HFFc6 (cell line): ENCODE measurements at places on chromosomes 12 and 14. TPM values are rescaled to one million over a fixed set of nuclear protein-coding genes. Genes with fewer than 3 reads are reported as not detected.
A peak's percentile ranks its signal among the peaks of the same experiment; 100 is the strongest.

BEST3 gene
- total RNA-seq, result 0.12 TPM in 1 of 3 replicates, not detected in the others

DDN gene
- 0.18 to 0.31 TPM (median 0.25 TPM) in 3 replicates for total RNA-seq

HOXC9 gene
- total RNA-seq, result 0.17 to 1.6 TPM (median 0.25 TPM) in 3 replicates

ITFG2 gene
- 19.5 to 22.3 TPM (median 19.7 TPM) in 3 replicates for total RNA-seq

FITM1 gene
- not detected in 3 replicates for total RNA-seq

FGD4 gene
- total RNA-seq, result 2.3 to 5.0 TPM (median 2.6 TPM) in 3 replicates

GRCh38 chr12:6326316-6327228 is 15.3 kb downstream of the TNFRSF1A start:
- DNase-seq, result no peak
- peaks cover 21% of the 10 kb centered on the region for H3K36me3 ChIP-seq
- no peak overlapping the region for H3K4me3 ChIP-seq
- no peaks in the 10 kb centered on the region; the same call in none of the 2 replicates for H3K27me3 ChIP-seq
- H3K27ac ChIP-seq, result peak overlapping the region; percentile 57
- H3K4me1 ChIP-seq, result peaks cover 63% of the 10 kb centered on the region

DNA sequence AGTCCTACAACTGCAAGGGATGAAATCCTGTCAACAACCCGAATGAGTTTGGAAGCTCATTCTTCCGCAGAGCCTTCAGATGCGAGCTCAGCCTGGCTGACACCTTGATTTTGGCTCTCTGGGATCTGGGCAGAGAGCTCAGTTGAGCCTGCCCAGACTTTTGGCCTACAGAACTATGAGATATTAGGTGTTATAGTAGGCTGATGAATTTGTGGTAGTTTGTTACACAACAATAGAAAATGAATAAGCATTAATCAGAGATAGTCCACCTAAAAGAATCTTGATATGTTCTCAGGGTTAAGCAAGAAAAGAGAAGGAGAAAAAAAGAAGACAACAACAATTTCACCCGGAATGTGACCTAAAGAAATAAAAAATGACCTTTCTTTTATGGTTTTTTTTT is 30.4 kb upstream of the GZMB start:
- H3K4me1 ChIP-seq, result no peaks in the 10 kb centered on the region
- H3K4me3 ChIP-seq, result no peak overlapping the region
- H3K27ac ChIP-seq, result no peak overlapping the region
- H3K27me3 ChIP-seq, result no peaks in the 10 kb centered on the region
- DNase-seq, result no peak

GRCh38 chr12:56668197-56668457 is 20.0 kb downstream of the PTGES3 start:
- H3K27ac ChIP-seq, result no peak overlapping the region
- H3K27me3 ChIP-seq, result peaks cover 2% of the 10 kb centered on the region; the same call in 1 of the 2 replicates
- peaks cover 17% of the 10 kb centered on the region; the same call in 1 of the 2 replicates for H3K4me1 ChIP-seq
- H3K4me3 ChIP-seq, result no peak overlapping the region
- no peak for DNase-seq

- no peak overlapping the region; the same call in 1 of the 2 replicates for H3K4me3 ChIP-seq
- peak overlapping the region; percentile 40 for H3K27ac ChIP-seq
- H3K36me3 ChIP-seq, result peaks cover 6% of the 10 kb centered on the region; the same call in 1 of the 2 replicates
- H3K27me3 ChIP-seq, result no peaks in the 10 kb centered on the region; the same call in 1 of the 2 replicates
Observed at GRCh38 chr14:75783184-75783583, 122.1 kb downstream of the TTLL5 start.

DNA sequence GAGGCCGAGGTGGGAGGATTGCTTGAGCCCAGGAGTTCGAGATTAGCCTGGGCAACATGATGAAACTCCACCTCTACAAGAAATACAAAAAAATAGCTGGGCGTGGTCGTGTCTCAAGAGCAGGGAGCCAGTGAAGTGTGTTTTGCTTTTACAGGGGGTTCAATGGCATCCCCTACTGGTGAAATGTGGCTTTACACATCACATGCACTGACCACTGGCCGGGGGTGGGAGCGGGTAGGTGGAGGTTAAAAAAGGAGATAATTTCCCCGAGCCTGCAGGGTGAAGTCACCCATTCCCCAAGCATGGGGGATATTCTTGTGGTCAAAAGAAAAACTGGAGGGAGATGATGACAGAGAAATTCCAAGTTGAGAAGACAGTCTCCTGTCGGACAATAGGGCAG is 63.6 kb upstream of the PWP1 start:
- H3K4me1 ChIP-seq, result no peaks in the 10 kb centered on the region
- no peak for DNase-seq
- H3K27me3 ChIP-seq, result peaks cover 3% of the 10 kb centered on the region
- H3K4me3 ChIP-seq, result no peak overlapping the region

DNA sequence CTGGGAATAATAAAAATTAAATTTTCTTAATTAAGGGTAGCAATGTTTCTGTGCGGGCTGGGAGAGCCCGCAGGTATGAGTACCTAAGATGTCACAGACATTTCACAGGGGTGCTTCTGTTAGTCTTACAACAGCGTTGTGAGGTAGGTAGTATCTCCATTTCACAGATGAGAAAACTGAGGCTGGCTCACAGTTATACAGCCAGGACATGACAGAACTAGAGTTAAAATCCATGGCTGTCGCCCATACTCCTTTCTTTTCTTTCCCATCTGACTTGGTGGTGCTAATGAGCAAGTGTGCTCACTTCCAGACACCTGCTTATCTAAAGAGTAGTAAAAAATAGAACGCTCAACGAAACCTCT is 2.1 kb downstream of the BMAL2 start:
- DNase-seq, result no peak
- no peaks in the 10 kb centered on the region; the same call in 1 of the 2 replicates for H3K27me3 ChIP-seq
- H3K4me1 ChIP-seq, result peaks cover 82% of the 10 kb centered on the region
- H3K4me3 ChIP-seq, result no peak overlapping the region; the same call in 1 of the 2 replicates
- H3K36me3 ChIP-seq, result peaks cover 12% of the 10 kb centered on the region

DNA sequence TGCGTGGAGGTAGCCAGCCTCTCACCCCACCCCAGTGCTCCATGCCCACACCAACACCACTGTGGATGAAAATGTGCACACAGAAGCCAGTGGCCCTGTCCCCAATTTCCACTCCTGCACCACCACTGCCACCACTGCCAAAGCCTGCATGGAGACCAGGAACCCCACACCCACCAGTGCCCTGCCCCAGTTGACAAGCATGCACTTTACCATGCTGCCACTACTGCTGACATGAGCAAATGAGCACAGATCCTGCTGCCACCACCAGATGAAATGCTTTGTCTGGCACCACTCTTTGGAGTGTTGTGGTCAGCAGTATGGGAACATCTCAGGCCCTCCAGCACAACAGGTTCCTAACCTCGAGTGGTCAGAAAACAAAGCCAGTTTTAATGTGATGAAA is 104.1 kb downstream of the ATXN7L3B start:
- no peaks in the 10 kb centered on the region for H3K36me3 ChIP-seq
- H3K4me3 ChIP-seq, result no peak overlapping the region
- H3K4me1 ChIP-seq, result no peaks in the 10 kb centered on the region
- no peaks in the 10 kb centered on the region for H3K27me3 ChIP-seq

- H3K27ac ChIP-seq, result no peak overlapping the region
Observed at GRCh38 chr12:95548539-95549391, 2.5 kb downstream of the USP44 start.

GRCh38 chr12:77940567-77940966 is 109.9 kb downstream of the NAV3 start:
- H3K4me3 ChIP-seq, result peak overlapping the region; percentile 93
- H3K27me3 ChIP-seq, result no peaks in the 10 kb centered on the region
- H3K4me1 ChIP-seq, result peaks cover 66% of the 10 kb centered on the region
- H3K36me3 ChIP-seq, result peaks cover 44% of the 10 kb centered on the region
- peak; percentile 28 for DNase-seq
- peak overlapping the region; percentile 88 for H3K27ac ChIP-seq

- H3K36me3 ChIP-seq, result no peaks in the 10 kb centered on the region
- no peaks in the 10 kb centered on the region for H3K4me1 ChIP-seq
- H3K27ac ChIP-seq, result no peak overlapping the region
Observed at GRCh38 chr14:25026476-25027137, 23.3 kb downstream of the STXBP6 start.

DNA sequence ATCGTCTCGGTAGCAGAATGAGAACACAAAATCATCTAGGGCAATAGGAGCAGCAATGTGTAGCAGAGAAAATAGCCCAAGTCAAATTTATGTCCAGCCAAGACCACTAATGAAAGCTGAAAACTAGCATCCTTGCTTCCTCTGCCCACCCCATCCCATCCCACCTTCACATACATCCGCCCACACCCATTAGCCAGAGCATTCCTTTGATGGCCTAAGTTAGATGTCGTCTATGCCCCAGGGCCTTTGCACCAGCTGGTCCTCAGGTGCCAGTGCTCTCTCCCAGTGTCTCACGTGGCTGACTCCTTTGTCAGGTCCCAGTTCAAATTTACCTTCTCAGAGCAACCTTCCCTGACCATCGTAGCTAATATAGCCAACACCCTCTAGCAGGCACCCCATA is 17.8 kb upstream of the PPP2R5C start:
- H3K27me3 ChIP-seq, result peaks cover 35% of the 10 kb centered on the region
- no peaks in the 10 kb centered on the region for H3K36me3 ChIP-seq
- no peak overlapping the region for H3K4me3 ChIP-seq
- peaks cover 4% of the 10 kb centered on the region; the same call in 1 of the 2 replicates for H3K4me1 ChIP-seq
- DNase-seq, result no peak

- no peak overlapping the region for H3K27ac ChIP-seq
- H3K4me3 ChIP-seq, result no peak overlapping the region
- H3K4me1 ChIP-seq, result no peaks in the 10 kb centered on the region
Observed at GRCh38 chr12:118813778-118814357, 167.5 kb upstream of the SRRM4 start.

GRCh38 chr12:132514216-132514820 is 24.4 kb downstream of the FBRSL1 start:
- H3K27me3 ChIP-seq, result peaks cover 1% of the 10 kb centered on the region
- no peak overlapping the region for H3K27ac ChIP-seq
- H3K4me3 ChIP-seq, result no peak overlapping the region
- peaks cover 31% of the 10 kb centered on the region for H3K36me3 ChIP-seq
- no peak for DNase-seq

DNA sequence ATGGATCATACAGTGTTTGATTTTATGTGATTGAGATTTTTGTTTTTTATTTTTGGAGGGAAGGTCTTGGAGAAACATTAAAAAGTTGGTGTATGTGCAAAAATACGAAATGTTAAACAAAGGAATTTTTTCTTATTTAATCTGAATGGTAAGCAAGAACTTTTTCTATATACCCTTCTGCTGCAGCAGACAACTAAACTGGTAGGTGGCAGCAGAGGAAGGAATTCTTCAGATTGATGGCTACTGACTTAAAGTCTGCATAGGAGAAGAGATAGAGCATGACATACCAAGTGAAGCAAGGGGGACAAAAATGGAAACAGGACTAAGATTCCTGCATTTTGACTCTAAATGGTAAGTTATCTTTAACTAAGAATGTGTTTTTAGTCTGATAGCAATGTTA is 42.0 kb upstream of the A2ML1 start:
- no peak overlapping the region for H3K4me3 ChIP-seq
- no peaks in the 10 kb centered on the region for H3K4me1 ChIP-seq
- H3K36me3 ChIP-seq, result no peaks in the 10 kb centered on the region
- no peaks in the 10 kb centered on the region for H3K27me3 ChIP-seq

GRCh38 chr14:20440882-20441281 is 4.9 kb upstream of the KLHL33 start:
- no peak overlapping the region for H3K27ac ChIP-seq
- H3K36me3 ChIP-seq, result no peaks in the 10 kb centered on the region
- H3K4me1 ChIP-seq, result peaks cover 12% of the 10 kb centered on the region
- DNase-seq, result no peak

DNA sequence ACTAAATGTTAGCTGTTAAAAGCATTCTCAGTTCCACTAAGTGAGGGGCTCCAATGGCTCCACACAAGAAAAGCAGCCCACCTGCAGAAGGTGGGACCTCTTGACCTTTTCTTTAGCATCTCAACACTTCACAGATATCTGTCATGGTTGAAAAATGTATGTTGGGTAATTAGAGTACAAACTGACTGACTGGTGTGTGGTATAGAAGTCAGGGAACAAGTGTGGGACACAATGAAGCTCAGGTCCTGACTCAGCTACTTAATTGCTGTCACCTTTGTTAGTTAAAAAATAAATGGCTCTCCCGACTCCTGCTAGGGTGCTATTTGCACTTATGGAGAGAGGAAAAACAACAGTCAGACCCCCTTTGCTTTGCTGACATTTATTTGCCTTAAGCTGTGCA is 299.0 kb downstream of the TTC6 start:
- H3K27me3 ChIP-seq, result no peaks in the 10 kb centered on the region
- no peak overlapping the region for H3K27ac ChIP-seq
- no peak for DNase-seq
